ENCODE measurements at places on chromosomes 1 and 21.

GRCh38 chr1:205980237-205980870, 22.8 kb downstream of the RAB7B start:
- DNase-seq = no peak

DNA sequence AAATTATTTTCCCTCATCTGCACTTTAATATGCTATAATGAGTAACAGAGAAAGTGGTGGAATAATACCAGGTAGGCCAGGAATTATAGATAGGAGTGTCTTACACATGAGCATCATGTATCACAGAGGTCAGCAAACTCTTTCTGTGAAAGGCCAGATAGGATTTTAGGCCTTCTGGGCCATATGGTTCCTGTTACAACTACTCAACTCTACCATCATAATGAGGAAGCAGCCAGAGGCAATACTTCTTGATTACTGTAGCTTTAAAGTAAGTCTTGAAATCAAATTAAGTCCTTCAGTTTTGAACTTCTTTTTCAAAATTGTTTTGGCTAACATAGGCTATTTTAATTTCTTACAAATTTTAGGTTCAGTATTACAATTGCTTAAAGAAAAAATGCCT, 32.1 kb upstream of the IGSF3 start:
- DNase-seq = no peak

GRCh38 chr21:43876605-43877004, 11.6 kb downstream of the AGPAT3 start:
- no peak for DNase-seq

DNA sequence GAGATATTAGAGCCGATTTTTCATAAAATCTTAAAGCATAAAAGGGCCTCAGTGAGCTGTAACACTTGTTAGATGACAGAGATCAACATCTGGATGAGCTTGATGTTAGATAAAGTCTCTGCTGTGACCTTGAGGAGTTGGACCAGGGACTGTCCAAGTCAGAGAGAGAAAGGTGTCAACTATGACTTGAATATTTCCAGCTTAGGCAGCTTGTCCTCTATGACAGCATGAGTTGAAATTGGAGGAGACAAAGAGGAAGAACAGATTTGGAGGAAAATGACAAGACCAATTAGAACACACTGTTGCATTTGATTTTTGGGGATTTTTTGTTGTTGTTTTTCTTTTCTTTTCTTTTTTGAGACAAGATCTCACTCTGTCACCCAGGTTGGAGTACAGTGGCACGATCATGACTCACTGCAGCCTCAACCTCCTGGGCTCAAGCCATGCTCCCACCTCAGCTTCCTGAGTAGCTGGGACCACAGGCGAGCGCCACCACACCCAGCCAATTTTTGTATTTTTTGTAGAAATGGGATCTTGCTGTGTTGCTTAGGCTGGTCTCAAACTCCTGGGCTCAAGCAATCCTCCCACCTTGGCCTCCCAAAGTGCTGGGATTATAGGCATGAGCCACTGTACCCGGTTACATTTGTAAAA, 35.3 kb upstream of the CLIC4 start:
- no peak for DNase-seq

DNA sequence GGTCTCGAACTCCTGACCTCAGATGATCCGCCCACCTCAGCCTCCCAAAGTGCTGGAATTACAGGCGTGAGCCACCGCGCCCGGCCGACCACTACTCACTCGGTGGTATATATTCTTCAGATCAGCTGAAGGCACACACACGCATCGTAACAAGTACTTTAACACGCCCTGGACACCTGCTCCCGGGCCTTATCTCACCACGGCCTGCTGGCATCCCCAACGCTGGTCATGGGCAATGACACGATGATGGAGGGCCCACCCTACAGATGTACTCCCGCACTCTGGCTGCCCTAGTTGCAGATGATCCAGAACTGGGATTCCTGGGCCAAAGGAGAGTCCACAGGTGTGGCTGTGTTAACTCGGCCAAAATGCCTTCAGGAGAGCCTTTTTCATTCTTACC, 11.6 kb downstream of the UBE2J2 start:
- DNase-seq = no peak

- no peak for DNase-seq
Observed at GRCh38 chr1:74427681-74428080, 84.7 kb downstream of the LRRC53 start.

DNA sequence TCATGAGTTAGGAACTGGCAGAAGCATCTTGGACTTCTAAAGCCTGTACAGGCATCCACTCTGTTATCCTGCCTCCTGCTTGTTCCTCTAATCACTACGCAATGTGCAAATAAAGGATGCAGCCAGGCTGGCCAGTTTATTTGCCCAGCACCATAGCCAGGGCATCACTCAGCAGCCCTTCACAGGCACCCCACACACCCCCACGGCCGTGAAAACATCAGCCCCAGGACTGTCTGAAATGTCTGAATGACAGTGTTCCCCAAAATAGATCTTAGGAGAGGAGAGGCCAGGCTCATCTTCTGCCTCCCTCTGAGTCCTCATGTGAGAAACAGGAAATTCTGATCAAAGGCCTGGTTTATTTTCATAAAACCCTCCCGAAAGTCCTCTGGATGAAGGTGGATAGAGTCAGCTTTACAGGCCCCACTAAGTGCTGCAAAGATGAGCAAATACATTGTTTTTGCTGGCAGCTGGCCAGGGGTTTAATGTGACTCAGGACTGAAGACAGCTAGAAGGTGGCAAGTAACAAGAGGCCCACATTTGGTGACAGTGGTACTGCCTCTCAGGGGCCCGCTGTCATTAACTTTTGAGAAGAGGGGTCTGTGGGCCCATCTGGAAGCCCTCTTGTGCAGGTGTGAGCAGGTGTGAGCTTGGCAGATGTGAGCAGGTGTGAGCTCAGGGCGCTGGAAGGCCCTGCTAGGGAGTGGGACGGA, 32.9 kb downstream of the GRHL3 start:
- no peak for DNase-seq

GRCh38 chr1:2126331-2127186, 68.0 kb downstream of the FAAP20 start:
- DNase-seq = peak; percentile 51

GRCh38 chr1:243508303-243508713, 252.5 kb downstream of the SDCCAG8 start:
- peak; percentile 30 for DNase-seq

- no peak for DNase-seq
Observed at GRCh38 chr1:28898405-28898881, 15.9 kb upstream of the EPB41 start.

GRCh38 chr21:27838573-27838972, 871.7 kb upstream of the ADAMTS5 start:
- no peak for DNase-seq

- DNase-seq = no peak
Observed at GRCh38 chr21:14567331-14568279, 21.5 kb upstream of the SAMSN1 start.

DNA sequence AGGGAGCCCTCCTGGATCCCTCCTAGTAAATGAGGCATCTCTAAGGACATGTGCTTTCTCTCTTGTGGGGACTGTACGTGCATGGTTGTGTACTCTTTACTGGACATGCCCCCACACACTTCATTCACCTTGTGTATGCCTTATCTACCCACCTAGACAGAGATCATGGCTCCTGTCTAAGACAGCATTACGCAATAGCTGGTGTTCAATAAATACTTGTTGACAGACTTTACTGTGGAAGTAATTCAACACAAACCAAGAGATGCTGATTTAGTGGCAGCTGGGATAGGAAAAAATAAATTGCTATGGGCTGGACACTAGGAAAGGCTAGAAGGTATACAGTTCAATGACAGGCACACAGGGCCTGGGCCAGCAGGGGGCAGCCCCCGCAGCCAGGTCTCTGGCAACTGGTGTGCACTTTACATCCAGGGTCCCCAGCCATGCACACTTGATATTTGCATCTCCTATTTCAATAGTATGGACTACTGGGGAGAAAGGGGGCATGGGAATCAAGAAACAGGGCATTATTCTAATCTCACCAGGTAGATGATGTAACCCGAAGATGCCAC, 24.2 kb downstream of the TRABD2B start:
- DNase-seq = no peak

GRCh38 chr1:183585038-183585437, 5.2 kb downstream of the NCF2 start:
- DNase-seq = no peak

DNA sequence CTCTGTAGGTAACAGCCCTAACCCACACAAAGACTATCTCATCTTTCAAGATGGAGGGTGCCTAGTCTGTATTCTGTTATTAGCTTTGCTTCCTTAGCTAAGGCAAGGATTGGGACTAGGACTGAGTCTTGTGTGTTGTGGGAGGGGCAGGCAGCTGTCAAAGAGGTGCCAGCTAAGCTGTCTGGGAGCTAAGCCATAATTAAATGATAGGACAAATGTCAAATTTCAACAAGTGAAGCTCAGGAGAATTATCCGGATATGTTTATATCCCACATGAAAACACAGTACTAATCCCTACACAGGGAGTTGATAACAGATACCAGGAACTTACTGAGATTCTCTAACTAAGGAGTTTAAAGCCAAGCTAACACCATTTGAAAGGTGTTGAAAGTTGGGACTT, 70.5 kb upstream of the NGF start:
- no peak for DNase-seq

DNA sequence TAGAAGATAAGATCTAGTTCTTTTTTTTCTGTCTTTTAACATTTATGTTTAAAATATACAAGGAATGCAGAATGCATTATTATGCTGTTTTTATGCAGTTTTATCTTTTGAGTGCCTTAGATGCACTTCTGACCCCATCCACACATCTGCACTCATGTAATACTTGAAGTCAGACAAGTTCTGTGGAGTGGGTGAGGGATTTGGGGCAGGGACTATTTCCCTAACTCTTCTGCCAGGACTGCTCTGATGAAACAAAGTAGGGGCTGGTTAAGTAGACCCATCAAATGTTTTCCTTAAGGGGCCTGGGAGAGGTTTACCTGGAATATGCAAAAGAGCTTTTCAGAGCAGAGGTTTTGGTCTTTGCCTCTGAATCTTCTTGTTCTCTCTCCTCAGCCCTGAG, 11.4 kb downstream of the TRNAU1AP start:
- DNase-seq = no peak

DNA sequence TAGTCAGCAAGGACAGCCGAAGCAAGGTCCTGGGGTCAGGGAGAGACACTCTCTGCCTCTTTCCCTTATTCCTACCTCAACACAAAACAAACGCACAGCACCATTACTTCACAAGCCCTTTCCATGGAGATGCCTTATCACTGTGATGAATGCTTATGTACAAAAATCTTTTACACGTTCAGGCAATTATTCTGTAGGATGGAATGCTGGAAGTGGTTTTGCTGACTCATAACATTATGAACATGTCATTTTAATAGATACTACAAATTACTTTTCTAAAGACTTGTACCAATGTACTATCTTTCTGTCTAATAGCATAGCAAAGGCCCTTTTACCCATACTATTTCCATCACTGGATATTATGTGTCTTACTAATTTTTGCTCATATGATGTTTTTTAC, 98.4 kb downstream of the TTLL7 start:
- no peak for DNase-seq

GRCh38 chr1:173530795-173531693, 53.9 kb downstream of the PRDX6 start:
- no peak for DNase-seq

GRCh38 chr1:61058483-61059245, 23.7 kb upstream of the NFIA start:
- DNase-seq = no peak

GRCh38 chr1:100778748-100779147, 59.2 kb downstream of the VCAM1 start:
- DNase-seq = no peak

DNA sequence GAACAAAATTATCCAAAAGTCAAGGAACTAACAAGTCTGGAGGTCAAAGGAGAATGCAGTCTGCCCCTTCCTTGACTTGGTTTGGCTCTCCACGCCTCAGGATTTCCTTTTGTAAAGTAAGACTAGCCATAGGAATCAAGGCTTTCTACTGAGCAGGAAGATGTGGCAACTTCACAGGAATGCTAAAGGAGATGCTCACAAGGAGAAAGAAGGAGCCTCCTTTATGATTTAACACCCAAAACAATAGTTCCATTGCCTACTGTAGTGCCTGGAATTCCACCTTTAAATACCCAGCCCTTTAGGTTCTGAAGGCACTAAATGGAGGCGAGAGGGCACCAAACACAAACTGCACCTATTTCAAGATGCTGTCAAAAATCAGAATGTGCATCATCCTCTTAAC, 176.3 kb upstream of the NFIA start:
- no peak for DNase-seq

- no peak for DNase-seq
Observed at GRCh38 chr1:12161662-12162458, 4.9 kb upstream of the TNFRSF1B start.

DNA sequence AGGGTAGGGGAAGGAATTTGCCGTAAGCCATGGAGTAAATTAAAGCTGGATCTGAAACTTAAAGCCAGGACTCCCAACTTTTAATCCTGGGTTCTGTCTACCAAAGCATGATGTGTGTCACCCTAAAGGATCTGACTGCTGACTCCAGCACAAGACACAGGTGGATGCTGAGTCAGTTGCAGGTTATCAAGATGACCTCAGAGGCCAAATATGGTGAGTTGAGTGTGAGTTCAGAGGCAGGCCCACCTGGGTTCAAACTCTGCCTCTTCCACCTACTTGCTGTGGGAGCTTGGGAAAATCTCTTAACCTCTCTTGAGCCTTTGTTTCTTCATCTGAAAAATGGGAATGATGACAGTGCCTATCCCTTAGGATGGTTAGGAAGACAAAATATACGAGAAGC, 16.7 kb upstream of the LDLRAP1 start:
- DNase-seq = no peak

DNA sequence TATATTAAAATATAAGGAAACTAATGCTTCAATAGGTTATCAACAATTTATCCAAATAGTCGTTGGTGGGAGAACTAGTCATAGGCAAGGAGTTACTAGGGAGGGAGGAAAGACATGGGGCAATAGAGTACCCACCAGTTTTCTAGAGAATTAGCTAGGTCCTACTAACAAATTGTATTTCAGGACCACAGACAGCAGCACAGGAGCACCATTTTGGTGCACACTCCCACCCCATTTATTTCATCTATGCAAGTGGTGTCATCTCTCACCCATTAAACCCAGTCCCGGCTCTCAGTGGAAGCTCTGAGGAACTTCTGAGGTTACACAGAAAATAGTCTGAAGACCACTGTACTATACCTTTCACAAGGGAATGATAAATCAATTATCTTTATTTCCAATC, 89.0 kb upstream of the BCAR3 start:
- DNase-seq = no peak

GRCh38 chr1:39926343-39926793, 24.7 kb upstream of the MYCL start:
- no peak for DNase-seq
